CD4-positive, alpha-beta T cell treated with Interleukin-6 at 100 ng/mL for 8 hours (primary cell): ENCODE measurements at places on chromosomes 3 and 15.

DNA sequence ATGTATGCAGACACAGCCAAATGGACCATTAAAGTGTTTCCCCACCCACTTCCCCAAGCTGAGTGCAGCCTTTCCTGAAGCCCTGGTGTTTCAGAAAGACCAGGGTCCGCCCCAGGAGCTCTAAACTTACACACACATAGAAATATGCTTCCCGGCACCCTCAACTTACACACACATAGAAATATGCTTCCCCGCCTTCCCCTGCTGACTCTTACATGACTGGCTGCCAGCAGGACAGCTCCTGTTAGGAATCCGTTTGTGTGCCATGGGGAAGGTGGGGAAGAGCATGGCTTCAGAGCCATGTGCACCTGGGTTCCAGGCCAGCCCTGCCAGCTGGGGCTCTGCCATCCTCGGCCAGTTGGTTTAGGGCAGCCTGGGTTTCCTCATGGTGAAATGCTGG is 3.6 kb downstream of the CLEC3B start:
- no peak for DNase-seq

DNA sequence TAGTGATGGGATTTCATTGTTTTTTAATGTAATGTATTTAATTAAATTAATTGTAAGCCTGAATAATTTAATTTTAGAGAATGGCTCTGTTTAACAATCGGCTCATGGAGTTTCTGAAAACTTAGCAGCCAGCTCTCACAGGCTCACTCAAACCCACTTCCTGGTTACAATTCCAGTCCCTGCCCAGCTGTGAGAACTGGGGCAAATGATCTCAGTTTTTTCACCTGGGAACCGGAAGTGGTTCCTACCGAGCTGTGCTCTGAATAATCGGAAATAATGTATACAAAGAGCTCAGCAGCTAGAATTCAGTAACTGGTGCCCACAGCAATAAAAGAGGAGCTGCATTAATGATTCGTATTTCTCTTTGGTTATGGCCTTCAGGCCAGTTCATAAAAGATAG is 244.3 kb upstream of the MCTP2 start:
- DNase-seq = peak; percentile 54

DNA sequence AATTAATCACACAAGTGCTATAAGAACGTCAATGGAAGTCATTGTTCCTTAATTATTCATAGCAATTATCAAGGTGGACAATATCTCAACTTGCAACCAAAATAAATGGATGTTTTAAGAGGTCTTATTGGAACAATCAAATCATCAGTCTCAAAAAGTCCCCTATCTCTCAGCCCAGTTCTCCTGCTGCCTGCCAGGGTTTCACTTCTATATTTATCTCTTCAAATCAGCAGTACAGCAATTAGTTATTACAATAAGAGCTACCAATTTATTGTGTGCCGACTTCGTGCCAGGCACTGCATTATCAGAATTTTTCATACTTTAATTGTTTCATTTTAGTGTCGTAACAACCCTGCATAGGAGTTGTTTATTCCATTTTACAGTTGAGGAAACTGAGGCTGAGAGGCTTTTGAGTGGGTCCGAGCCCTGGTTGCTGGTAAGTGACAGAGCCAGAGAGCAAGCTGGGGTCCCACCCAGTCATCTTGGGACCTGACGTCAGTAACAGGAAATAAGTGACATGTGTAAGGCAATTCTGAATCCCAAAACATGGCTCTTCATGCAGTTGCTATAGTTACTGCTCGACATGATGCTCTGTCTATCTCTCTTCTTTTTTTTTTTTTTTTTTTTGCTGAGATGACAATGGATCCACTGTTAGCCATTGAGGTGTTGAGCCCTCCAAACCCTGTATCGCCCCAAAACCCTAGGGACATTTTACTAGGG is 8.8 kb upstream of the KCTD6 start:
- no peak for DNase-seq

- no peak for DNase-seq
These were observed 1.8 kb downstream of the GRK7 start for GRCh38 chr3:141764986-141765385.

GRCh38 chr3:61347981-61348380 is 96.7 kb upstream of the FHIT start:
- no peak for DNase-seq

DNA sequence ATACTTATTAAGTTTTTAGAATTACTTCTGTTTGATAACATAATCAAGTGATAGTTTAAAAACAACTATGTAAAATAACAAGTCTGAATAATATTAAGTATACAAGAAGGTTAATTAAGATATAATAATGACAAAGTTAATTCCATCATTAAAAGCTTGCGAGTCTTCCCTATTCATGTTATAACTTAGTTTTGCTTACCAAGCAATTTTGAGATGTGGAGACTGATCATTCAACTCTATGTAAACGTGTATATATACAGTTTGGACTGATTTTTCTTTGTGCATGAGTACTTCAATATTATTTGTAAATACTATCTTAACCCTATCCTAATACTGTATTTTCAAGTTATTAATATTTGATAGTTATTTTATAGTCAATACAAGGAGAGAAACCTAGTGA is 870.9 kb downstream of the GBE1 start:
- no peak for DNase-seq

DNA sequence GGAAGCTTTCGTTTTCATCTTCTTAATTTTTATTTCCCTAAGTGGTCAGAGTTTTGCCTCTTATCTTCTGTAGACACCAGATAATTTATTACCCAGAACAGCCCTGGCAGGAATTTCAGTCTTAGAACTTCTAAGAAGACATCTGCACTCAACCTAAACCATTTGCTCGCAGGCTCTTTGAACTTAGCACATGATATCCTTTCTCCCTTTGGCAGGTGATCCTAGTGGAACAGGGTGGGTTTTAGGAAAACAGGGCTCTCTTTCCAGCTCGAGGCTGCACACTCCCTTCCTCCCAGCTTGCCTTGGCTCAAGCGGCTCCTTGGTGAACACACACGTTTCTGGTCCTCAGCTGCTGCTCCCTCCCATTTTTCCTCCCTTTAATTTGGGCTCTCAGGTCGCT is 116.5 kb downstream of the THSD4 start:
- no peak for DNase-seq

GRCh38 chr3:188283347-188283746 is 129.4 kb downstream of the LPP start:
- DNase-seq = no peak

DNA sequence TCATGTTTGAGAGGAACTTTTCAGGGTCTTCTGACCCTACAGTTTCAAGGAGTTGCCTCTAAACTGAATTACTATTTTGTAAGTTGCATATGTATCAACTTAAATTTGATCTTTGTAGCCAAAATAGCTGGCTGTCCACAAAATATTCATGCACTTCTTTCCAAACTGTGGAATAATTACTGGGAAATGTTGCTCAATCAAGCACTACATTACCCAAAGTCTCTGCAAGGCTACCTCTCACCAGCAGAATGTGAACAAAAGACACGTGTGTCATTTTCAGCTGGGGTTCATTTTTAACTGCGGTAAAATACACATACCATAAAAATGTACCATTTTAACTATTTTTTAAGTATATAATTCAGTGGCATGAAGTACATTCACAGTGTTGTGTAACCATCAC is 320.4 kb downstream of the CTNNB1 start:
- DNase-seq = no peak

DNA sequence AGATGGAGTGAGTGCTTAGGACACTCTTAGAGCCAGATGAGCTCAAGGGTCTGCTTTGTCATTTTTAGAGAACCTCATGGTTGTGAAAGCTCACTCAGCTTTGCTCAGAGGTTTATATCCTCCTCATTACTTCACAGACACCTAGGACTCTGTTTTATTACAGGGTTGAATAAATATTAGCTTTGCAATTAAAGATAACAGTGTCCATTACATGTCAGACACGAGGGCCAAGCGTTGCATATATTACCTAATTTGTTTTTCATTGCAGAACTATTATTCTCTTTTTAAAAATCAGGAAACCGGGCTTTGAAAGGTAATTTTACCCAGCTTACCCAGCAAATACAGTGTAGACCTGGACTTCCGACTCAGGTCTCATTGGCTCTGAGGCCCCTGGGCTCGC is 16.1 kb downstream of the MAP6D1 start:
- DNase-seq = no peak

DNA sequence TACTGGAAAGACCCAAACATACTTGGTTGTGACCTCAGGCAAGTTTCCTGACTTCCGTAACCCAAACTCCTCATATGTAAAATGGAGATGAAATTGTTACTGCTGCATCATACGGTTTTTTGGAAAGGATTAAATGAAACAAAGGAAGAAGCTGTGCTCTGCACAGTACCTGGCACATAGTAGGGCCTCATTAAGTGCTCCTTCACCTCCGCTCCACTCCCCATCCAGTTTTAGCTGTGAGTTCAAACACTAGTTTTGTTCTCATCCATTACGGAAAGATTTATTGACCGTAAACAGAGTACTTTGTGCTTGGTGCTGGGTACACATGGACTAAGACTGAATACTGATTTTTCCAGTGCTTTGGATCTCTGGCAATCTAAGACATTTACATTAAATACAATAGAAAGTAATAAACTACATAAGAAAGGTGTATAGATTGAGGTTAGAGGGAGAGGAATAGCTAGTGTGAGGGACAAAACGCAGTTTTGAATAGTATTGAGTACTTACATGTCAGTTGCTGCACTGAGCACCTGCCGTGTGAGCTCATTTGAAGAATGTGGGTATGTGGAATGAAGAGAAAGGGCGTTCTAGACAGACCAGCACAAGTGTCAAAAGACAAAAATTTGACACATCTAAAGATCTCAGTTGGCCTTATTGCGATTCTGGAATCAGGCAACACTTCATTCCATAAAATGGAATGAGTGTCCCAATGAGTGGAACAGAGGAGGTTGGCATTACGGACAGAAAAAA is 594 bp upstream of the ICE2 start:
- DNase-seq = no peak

DNA sequence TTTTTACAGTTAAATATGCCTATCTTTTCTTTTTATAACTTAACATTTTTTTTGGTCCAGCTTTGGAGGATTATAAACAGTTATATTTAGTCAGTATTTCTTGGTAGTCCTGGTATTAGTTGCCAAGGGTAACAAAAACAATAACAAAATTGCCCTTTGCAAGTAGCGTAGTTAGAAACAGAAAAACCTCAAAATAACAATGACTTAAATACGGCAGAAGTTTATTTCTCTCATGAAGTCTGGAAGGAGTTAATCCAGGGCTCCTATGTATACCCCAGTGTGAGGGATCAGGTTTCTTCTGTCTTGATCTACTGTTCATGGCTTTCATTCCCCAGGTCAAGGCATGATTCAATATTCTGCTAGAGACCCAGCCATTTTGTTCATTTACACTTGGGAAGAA is 14.1 kb upstream of the MYH15 start:
- DNase-seq = no peak

GRCh38 chr15:85760531-85761371 is 34.0 kb downstream of the KLHL25 start:
- DNase-seq = no peak

DNA sequence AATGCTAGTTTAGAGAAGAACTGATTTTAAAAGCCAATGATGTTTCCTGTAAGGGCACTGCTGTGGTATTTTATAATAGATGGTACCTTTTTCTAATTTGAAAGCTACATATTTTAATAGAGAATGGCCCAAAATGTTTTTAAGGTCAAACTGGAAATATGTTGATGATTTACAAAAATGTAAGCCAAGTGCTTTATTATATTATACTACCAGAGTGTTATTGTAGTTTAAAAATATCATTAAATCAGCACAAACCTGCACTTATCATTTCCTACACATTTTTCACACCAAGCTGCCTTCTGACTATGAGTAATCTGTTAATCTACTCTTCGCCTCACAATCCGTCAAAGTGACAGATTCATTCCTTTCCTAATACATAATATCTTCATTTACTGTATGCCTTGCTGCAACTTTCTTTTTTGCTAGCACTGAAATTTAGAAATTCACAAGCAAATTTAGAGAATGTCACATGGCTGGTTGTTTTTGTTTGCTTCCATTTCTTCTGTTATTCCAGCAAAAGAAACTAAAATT is 126.4 kb upstream of the FAM3D start:
- no peak for DNase-seq

GRCh38 chr15:77119446-77119845 is 48.5 kb upstream of the TSPAN3 start:
- DNase-seq = no peak

DNA sequence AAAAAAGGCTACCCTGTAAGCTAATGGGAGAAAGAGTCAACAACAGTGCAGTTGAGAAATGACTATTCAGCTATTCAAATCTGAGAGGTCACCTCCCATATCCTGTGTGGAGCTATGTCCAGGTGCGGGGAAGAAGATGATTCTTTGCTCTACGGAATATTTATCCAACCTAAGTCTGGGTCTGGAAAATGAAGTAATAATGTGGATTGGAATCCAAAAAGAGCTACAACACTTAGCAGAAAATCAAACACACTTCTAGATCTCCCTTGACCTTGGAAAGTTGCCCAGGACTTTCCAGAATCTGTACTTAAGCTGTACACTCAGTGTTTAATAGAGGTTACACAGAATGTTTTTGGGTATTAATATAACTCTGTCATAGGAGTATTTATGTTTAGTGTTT is 251.9 kb downstream of the NAALADL2 start:
- DNase-seq = no peak

- DNase-seq = no peak
These were observed 187.9 kb upstream of the LYSMD4 start for GRCh38 chr15:99921101-99921500.

GRCh38 chr3:65619451-65619881 is 419.3 kb downstream of the MAGI1 start:
- DNase-seq = no peak

DNA sequence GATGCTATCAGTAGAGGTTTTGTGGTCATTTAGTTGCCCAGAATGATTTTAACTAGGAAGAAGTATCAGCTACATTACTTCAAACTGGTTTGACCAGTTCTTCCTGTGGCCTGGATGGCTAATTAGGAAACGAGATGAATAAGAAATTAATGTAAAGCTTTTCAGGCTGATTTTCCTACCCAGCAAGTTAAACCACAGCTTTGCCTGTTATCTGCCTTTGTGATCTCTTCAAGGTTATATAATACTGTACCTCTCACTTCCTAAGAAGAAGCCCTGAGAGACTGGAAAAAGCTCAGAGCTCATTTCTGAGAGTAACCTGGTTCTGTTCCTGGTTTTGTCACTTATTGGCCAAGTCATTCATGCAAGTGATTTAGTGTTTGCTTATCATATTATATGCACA is 782.2 kb upstream of the GOLIM4 start:
- no peak for DNase-seq

GRCh38 chr3:105466072-105466471 is 99.4 kb downstream of the ALCAM start:
- DNase-seq = no peak
